Pons (tissue), 1 donor: ENCODE measurements at places on chromosomes 3 and 15.
A peak's percentile ranks its signal among the peaks of the same experiment; 100 is the strongest.

- DNase-seq = no peak
Observed at GRCh38 chr3:81531846-81532245, 229.6 kb downstream of the GBE1 start.

- no peak for DNase-seq
Observed at GRCh38 chr3:190521998-190522397, 8.1 kb downstream of the IL1RAP start.

- peak; percentile 7 for DNase-seq
Observed at GRCh38 chr15:81484086-81484955, 110.3 kb upstream of the TMC3 start.

DNA sequence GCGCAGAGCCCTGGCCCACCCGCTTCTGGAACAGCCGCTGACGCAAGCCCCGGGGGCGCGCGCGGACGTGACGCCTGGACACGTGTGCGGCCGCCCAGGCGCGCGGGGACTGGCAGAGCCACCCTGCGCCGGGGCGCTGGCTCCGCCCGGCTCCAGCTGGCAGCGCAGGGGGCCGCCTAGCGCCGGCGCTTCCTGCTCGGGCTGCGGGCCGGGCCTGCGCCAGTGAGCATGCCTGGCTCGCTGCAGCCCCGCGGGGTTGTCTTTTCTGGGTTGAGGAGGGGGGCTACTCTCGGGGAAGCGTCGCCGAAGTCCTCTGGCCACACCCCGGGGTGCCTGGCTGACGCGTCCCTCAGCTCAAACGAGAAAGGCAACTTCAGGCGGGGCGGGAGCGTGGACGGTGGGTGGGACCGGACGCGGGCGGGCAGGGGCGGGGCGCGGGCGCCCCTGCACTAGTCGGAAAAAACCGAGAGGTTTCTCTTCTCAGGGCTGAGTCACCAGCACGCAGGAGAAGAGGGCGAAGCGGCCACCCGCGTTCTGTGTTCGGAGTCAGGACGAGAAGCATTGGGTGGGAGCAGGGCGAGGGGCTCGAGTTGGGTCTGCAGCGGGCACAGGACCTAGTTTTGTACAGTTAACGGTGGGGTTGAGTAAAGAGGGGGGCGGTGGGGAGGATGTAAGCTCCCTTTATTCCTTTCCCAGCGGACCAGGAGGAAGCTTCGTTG lies at the start of gene SIAH2:
Gene SIAH2, minus strand, starts transcription at position 48 of the 719 bp plus-strand sequence. CDS start 320 bp downstream, outside the sequence.
- peak; percentile 94 for DNase-seq

DNA sequence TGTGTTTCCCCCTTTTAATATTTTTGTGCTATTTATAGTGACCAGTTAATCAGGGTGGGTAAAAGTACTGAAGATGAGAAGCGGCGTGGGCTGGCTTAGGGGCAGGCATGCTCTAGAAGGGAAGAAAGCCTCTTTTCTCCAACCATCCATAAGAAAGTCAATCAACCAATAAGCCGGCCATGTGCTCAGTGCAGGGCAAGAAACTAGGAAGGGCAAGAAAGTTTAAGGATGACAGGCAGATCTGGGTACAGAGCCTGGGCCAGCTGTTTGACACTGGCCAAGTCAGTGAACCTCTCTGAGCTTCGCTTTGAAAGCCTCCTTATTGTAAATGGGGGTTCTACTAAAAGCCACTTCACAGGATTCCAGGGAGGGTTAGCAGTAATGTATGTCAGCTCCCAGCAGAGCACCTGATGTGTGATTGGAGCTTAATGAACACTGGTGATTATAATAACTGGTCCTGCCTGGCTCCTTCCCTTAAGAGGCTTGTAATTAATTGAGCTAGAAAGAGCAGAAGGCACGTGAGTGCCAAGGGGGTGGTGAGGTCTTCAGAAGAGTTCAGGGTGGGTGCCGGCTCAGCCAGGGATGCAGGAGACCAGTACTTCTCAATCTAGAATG lies 5.7 kb upstream of the CHRNA3 start:
- DNase-seq = no peak

- DNase-seq = no peak
Observed at GRCh38 chr3:110026421-110026820, 689.1 kb upstream of the DPPA4 start.
